ENCODE measurements at places on chromosomes 5 and 9.

- DNase-seq = no peak
Observed at GRCh38 chr9:105114318-105114717, 130.1 kb upstream of the SLC44A1 start.

DNA sequence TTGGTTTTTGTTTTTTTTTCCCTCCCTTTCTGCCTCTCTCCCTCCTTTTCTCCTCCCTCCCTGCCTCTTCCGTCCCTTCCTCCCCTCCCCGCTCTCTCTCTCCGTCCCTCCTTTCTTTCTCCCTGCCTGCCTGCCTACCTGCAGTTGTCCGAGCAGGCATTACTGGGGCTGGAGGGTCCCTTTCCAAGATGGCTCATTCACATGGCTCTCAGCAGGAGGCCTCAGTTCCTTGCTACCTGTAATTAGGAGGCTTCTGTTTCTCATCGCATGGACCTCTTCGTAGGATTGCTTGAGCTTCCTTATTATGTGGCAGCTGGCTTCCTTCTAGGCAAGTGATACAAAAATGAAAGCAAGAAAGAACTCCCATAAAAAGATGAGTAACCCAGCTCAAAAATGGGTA is 8.0 kb downstream of the RGS3 start:
- DNase-seq = no peak

GRCh38 chr5:168658394-168658793 is 79.2 kb upstream of the PANK3 start:
- no peak for DNase-seq

- no peak for DNase-seq
Observed at GRCh38 chr5:87125766-87126165, 141.9 kb upstream of the RASA1 start.

DNA sequence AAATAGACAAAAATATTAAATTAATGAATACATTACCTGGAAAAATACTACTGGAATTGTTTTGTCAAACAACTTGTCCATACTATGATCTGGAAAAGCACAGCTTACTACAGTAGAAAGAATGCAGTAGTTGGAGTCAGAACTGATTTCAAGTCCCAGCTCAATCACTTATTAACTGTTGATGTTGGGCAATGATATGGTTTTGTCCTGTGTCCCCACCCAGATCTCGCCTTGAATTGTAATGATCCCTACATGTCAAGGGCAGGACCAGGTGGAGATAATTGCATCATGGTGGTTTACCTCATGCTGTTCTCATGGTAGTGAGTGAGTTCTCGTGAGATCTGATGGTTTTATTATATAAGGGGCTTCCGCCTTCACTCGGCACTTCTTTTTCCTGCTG is 247.5 kb downstream of the CD180 start:
- no peak for DNase-seq

DNA sequence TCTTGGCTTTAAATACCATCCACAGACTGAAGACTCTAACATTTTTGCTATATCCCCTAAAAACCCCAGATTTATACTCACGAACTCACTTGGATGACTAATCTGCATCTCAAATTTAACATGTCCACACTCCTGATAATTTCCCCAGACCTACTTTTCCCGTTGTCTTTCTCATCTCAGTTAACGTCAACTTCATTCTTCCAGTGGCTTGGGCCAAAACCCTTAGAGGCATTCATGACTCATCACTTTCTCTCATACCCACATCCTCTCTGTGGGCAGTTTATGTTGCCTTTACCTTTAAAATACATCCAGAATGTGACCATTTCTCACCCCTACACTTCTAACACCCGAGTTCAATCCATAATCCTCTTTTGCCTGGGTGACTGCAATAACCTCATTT is 96.7 kb downstream of the EDIL3 start:
- DNase-seq = peak; percentile 30

DNA sequence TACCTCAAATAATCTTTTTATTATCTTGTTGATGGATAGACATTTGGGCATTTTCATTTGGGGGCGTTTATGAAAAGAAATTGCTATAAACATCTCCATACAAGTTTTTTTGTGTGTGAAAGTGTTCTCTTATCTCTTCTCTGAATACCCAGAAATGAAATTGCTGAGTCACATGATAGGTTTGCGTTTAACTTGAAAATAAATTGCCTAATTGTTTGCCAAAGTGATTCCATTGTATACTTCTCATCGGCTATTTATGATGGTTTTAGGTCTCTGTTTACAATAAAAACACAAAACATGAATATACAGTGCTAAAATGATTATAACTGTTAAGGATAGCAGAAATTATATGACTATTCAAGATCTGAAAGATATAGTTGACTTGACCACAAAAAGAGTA is 361.7 kb downstream of the TAF11L14 start:
- no peak for DNase-seq

DNA sequence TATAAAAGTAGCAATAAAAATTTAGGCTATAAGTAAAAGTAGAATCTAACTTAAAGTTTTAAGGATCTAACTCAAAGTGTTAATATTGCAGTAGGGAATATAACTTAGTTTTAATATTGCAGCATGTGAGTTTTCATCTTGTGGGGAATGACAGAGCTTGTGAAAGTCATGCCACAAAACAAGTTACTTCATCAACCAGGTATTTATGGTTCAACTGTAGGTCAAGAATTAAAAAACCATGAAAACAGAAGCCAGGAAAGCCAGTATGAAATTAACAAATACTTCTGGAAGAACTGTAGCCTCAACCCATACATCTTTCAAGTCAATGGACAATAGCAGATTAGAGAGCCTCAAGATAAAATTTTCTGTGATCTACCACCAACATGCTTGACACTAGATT is 19.0 kb downstream of the HMGCS1 start:
- peak; percentile 51 for DNase-seq

GRCh38 chr9:137505421-137506140 is 44.6 kb downstream of the PNPLA7 start:
- no peak for DNase-seq

GRCh38 chr5:116674881-116675625 is 100.4 kb upstream of the SEMA6A start:
- no peak for DNase-seq

- DNase-seq = no peak
Observed at GRCh38 chr9:85430659-85431338, 311.0 kb downstream of the AGTPBP1 start.

GRCh38 chr5:32027093-32027716 is 146.9 kb downstream of the GOLPH3 start:
- peak; percentile 11 for DNase-seq

GRCh38 chr9:135485832-135486231 is 6.2 kb downstream of the PPP1R26 start:
- DNase-seq = no peak

DNA sequence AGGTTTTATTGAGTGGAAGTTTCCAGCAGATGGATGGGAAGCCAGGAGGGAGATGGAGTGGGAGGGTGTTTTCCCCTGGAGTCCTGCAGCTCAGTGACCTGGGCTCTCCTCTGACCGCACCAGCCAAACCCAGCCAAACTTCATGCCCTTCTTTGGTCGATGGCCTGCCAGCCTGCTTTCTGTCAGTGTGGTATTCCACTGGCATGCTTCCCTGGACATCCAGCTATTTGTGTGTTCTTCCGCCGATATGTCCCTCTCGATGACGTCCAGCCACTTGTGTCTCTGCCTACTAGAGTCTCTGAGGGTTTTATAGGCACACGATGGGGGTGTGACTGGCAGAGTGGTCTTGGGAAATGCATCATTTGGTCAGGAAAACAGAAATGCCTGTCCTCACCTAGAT is 33.8 kb downstream of the GPBP1 start:
- DNase-seq = no peak

GRCh38 chr5:96973532-96974401 is 37.9 kb downstream of the LNPEP start:
- no peak for DNase-seq

GRCh38 chr5:143229896-143230675 is 173.4 kb downstream of the NR3C1 start:
- peak; percentile 64 for DNase-seq

- peak; percentile 82 for DNase-seq
Observed at GRCh38 chr5:10863763-10864383, 102.8 kb upstream of the DAP start.

DNA sequence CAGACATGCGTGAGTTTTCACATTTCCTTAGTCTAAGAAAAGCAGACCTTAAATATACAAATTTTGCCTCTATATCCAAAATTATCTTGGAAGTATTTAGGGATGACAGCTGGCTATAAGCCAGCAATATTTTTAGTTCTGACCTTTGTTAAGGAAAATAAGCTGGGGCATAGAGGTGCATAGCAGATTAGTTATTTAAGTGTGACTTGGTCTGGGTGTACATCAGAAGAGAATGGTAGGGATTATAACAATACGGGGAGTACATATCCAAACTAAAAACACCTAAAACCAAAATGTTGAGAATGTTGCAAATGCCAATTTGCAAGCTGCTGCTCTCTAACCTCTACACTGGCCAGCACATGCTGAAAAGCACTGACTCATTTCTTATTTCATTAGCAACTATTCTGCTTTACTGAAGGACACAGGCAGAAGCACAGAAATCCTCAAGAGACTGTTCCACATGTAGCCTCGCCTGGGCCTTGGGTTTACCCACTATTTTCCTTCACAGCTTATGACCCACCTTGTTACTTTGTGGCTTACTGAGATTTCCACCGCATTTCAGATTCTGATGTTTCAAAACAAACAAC is 22.3 kb downstream of the LEAP2 start:
- no peak for DNase-seq

DNA sequence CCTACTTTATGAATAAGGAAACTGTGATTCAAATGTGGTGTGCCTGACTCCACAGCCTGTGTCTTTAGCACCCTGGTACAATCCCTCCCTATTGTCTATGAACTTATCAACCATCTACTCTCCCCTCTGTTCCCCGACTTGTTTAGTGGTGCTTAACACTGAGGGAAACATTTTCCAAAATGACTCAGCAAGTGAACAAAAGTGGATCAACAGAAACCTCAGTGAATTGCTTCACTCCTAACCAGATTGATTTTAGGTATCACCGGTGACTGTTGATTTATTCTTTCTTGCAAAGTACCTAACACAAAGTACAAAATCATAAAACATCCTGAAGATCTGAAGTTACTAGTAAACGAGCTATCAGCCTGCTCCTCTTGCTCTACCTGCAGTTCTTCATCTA is 42.1 kb upstream of the RAPGEF6 start:
- no peak for DNase-seq

DNA sequence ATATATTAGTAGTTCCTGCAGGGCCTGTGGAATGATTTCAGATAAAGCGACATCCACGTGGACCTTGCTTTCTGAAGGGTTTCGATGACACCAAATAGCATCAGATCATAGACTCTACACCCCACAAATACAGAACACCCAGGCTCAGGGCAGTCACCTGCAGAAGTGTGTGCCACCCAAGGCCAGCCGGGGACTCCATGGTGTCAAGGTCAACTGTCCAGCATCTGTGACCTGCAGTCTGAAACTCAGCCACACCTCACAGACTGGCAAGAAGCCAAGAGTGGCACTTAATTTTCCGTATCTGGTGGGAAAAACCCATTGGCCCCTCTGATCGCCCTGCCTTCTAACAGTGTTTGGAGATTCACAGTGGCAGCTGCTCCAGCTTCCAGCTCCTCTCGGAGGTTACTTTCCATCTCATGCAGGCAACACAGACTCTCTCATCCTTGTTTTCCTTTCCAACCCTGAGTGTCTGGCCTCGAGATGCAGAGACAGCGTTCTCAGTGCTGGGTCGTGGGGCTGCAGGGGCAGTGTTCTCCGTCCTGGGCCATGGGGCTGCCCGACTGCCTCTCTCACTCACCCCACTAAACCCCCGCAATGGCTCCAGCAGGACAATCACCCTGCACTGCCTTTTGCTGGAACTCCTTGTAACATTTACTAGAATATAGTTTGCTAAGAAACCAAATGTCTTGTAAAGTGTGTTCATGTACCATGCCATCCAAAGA is 221.9 kb downstream of the IRX2 start:
- no peak for DNase-seq

- DNase-seq = peak; percentile 74
Observed at GRCh38 chr5:32713770-32714381, 2.8 kb downstream of the NPR3 start.

DNA sequence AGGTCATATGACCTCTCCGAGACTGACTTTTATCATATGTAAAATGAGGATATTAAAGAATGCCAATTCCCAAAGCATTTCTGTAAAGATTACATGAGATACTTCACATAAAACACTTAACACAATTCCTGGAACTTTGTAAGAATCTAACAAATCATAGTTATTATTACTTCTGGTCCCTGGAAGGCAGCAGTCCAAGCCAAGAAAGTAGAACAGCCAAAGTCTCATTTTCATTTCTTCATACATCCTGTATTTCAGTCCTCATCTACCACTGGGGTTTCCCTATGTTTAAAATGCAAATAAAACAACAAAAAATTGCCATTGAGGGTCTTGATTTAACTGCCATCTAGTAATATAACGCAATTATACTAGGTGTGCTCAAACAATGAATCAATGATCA is 179.5 kb downstream of the MARCHF11 start:
- no peak for DNase-seq

DNA sequence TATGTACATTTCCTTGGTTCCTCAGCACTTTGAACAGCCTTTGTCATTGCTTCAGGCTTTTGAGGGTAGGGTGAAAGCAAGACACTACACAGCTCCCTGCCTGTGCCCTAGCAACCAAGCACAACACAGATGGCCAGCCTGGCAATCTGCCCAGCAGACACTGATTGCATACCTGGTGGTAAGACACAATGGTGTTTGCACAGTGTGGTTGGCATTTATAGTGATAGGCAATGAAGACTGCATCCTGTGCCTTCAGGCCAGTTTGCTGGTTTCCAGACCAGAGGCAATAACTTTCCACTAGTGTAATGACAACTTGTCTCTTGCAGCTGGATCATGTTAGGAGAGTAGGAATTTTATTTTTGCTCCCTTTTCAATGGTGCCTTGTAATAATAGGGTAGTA is 144.5 kb upstream of the TNC start:
- DNase-seq = peak; percentile 32

GRCh38 chr9:7089406-7090193 is 331.8 kb downstream of the KDM4C start:
- DNase-seq = no peak

DNA sequence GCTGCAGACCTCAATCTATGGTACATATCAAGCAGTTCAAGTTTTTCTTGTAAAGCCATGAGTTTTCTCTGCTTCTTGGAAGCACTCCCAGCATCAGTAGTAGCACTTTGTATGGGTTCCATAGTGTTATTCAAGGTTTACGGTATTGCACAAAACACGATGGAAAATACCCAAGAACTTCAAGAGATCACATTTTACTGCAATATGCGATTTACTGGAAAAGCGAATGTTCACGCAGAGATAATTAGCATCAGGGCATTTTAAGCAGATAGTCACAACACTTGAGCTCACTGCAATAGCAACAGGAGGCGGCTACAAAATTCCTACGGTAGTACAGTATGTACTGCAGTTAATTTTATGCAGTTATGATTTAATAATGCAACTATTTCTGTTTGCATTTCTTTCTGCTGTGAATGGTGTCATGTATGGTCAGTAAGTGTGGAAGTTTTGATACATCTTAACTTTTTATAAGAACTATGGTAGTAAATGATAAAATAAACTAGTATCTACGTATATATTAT is 200.8 kb downstream of the SMARCA2 start:
- DNase-seq = no peak

DNA sequence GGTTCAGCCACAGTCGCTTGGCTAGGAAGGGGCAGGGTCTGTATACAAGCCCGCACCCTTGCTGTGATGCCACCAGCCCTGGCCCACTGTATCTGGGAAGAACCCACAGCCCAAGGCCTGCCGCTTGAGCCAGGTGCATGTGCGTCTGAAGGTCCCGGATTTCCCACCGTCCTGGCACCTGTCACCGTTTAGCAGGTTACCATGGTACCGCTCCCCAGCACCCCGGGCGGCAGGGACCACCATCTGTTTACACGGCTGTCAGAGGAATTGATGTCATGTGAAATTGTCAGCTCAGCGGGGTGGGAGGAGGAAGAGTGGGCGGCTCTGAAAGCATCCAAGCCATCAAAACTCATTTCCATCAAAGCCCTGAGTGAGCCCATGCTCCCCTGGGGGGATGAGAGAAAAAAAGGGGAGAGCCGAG is 92.7 kb downstream of the HRH2 start:
- DNase-seq = no peak
